ENCODE measurements at places on chromosomes 7 and 10.

GRCh38 chr7:77407906-77408305 is 8.2 kb downstream of the GSAP start:
- no peak for DNase-seq

- DNase-seq, result no peak
Measured at GRCh38 chr10:104678658-104679057, 37.6 kb downstream of the SORCS3 start.

- DNase-seq, result no peak
Measured at GRCh38 chr10:127145173-127145572, 51.2 kb downstream of the INSYN2A start.

GRCh38 chr7:76260171-76260703 is 42.2 kb upstream of the HSPB1 start:
- DNase-seq, result peak; percentile 16

GRCh38 chr10:89555688-89556445 is 20.5 kb upstream of the SLC16A12 start:
- DNase-seq, result no peak

- no peak for DNase-seq
Measured at GRCh38 chr10:117239051-117239450, 1.9 kb upstream of the SLC18A2 start.

GRCh38 chr10:119449760-119450461 is 92.6 kb downstream of the RGS10 start:
- DNase-seq, result no peak

- DNase-seq, result no peak
Measured at GRCh38 chr10:84293574-84294016, 34.8 kb upstream of the CCSER2 start.

- DNase-seq, result no peak
Measured at GRCh38 chr10:100739517-100740368, 5.6 kb upstream of the PAX2 start.

GRCh38 chr7:106329408-106329807 is 44.6 kb upstream of the NAMPT start:
- no peak for DNase-seq

GRCh38 chr7:155803418-155804376 is 8.6 kb downstream of the SHH start:
- no peak for DNase-seq

DNA sequence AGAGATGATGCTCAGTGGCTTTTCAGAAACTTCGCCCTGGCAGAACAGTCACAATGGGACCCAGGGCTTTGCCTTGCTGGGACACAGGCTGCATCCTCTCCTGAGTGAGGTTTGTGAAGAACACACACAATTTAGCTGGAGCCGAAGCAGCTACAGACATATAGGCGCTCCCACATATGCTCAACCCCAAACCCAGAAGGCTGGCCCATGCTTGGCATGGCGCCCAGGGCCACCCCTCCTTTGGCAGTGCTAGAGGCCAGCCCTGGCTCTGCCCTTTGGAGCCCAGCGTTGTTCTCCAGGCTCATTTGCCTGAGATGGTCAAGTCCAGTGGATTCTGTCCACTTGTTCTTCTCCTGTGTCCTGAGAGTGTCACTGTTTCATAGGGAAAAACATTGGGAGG is 94.4 kb downstream of the WDFY4 start:
- DNase-seq, result no peak

DNA sequence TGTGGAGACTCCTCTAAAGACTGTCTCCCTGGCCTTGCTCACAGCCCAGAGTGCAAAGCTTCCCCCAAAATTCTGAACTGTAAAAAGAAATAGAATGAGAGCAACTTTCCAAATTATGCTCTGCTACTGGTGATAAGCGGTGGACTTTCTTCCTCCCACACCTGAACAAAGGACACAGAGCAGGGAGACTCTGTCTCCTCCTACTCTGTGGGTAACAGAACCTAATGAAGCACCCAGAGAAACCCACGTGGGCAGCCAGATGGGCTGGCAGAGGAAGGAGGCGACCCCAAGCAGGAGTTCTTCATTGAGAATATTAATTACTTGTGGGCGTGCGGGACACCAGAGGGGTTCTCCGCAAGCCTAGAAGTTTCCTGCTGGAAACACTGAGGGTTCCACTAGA is 139.5 kb downstream of the KMT2E start:
- DNase-seq, result no peak

- no peak for DNase-seq
Measured at GRCh38 chr7:27438881-27439589, 196.4 kb downstream of the EVX1 start.

- no peak for DNase-seq
Measured at GRCh38 chr10:78957471-78958039, 111.2 kb upstream of the ZMIZ1 start.

DNA sequence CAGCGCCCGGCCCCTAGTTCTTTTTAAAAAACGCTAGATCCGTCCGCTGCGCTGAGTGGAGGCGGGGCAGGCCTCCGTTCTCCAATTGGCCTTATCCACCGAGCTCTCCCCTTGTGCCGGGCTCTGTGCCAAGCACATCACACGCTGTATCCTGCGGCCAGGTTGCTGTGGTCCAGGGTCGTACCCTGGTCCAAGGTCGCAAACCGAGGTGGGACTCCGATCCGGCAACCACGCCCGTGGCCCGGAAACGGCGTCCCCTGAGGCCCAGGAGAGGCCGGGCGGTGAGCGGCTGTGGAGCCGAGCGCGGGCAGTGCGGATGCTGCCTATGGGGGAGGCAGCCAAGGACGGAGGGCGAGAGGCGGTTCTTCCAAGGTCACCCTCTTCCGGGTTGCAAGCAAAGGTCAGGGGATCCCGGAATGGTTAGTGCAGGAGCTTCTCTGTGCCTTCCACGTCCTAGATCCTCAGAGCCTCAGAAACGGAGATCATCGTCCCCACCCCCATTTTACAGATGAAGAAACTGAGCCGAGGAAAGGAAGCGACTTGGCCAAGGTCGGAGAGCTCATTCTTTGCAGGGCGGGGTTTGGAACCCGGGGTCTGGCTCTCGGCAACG is 72.4 kb upstream of the LRRC4 start:
- no peak for DNase-seq

DNA sequence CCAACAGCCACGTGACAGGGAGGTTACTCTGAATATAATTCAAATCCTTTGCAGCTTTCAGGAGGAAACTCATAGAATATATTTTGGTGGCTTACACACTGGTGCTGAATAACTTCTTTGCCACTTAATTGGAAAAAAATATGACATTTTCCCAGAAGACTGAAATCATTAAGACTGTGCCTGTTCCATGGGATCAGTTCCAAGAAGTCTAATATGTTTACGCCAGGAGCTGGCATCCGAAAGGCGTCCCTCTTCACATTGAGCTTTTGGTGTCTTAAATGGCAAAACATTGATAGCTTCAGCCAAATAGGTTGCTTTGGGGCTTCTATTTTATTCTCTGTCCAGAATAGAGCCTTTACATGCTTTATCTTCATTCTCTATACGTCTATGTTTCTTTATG is 917.6 kb upstream of the LRRTM3 start:
- no peak for DNase-seq

GRCh38 chr7:117248829-117249228 is 74.0 kb downstream of the WNT2 start:
- no peak for DNase-seq

DNA sequence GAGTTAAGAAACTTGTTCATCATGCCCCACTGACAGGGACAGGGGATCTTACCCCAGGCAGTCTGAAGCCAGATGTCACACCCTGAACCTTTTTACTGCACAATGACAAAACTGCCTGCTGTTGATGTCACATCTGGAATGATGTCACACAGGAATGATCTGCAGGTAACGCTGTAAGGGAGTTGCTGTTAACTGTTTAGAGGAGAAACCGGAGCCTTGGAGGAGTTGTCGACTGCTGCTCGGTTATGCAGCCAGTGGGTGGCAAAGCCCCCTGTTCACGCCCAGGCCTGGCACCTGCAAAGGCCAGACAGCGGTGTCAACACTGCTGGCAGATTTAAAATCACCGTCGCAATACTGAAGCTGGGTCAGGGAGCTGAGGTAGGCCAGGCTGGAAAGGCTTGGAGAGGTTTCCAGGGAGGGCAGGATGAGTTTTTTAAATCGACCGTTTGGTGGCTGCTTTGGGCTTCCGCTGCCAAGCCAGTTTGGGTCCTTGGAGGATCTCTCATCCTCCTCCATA is 10.0 kb upstream of the SLIT1 start:
- DNase-seq, result no peak

- no peak for DNase-seq
Measured at GRCh38 chr7:90604383-90604782, 8.3 kb downstream of the CDK14 start.

GRCh38 chr7:100029596-100029995 is 14.2 kb downstream of the ZKSCAN1 start:
- no peak for DNase-seq

GRCh38 chr7:63876707-63877322 is 121.8 kb upstream of the ZNF722 start:
- no peak for DNase-seq

- no peak for DNase-seq
Measured at GRCh38 chr10:123911866-123912265, 20.3 kb upstream of the CPXM2 start.

DNA sequence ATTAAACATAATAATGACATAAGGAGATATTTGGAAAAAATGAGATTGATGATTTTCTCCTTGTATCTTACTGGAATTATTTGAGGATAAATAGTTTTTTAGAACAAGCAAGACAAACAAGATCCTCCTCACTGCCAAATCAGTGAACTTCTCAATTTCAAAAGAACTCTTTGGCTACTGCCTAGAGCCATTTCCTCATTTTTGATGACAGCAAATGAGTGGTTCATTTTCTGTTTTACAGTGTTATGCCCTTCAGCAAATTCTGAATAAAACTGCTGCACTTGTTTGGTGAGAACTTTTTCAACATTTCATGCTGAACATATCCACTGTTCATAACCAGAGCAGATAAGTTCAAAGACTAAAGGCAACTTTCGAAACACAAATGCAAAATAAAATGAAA is 42.5 kb upstream of the AHR start:
- DNase-seq, result no peak

GRCh38 chr10:96746503-96746902 is 26.2 kb upstream of the PIK3AP1 start:
- DNase-seq, result no peak

DNA sequence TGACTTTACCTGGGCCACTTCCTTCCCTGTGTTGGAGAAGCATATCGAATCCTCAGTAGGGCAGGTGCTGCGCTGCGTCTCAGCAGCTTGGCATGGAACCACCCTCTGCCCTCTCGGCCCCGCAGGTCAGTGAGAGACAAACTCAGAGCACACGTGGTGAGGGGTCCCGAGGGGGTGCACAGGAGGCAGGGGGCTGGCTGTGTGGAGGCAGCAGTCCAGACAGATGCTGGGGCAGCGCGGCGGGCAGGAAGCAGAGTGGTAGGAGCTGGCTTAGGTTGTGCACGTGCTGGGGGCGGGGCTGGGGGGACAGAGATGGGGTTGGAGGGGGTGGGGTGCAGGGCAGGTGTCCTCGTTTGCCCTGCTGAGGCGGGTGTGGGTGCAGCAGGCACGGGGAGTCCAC is 33.1 kb downstream of the NUB1 start:
- no peak for DNase-seq

GRCh38 chr10:125158601-125159485 is 1.5 kb downstream of the CTBP2 start:
- no peak for DNase-seq

- DNase-seq, result no peak
Measured at GRCh38 chr10:100356067-100357017, 9.3 kb downstream of the SCD start.

- no peak for DNase-seq
Measured at GRCh38 chr10:31393844-31394243, 74.8 kb downstream of the ZEB1 start.

DNA sequence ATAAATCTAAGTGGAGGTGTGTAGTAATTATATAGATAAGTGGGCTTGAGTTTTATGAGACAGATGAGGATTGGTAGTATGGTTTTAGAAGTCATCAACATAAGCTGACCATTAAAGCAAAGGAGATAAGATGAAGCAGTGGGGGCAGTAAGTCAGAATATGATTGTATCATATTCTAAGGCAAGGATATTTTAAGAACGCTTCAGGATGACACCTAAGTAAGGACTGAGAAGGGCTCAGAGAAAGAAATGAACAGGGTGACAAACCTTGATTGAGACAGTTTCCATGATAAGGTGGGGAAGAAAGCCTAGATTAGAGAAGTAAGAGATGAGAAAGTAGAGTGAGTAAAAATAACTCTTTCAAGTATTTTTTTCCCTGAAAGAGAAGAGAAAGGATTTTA is 567.2 kb downstream of the ATRNL1 start:
- DNase-seq, result no peak

Measured in stimulated activated CD4-positive, alpha-beta T cell treated with anti-CD3 and anti-CD28 coated beads, Interleukin-2, amount 100 ng/mL, for 4 hours (primary cell).